Occipital lobe (tissue), 3 donors: ENCODE measurements at places on chromosomes 4 and X.

GRCh38 chr4:171813526-171814250, 484 bp downstream of the GALNTL6 start:
- DNase-seq = peak; percentile 31

DNA sequence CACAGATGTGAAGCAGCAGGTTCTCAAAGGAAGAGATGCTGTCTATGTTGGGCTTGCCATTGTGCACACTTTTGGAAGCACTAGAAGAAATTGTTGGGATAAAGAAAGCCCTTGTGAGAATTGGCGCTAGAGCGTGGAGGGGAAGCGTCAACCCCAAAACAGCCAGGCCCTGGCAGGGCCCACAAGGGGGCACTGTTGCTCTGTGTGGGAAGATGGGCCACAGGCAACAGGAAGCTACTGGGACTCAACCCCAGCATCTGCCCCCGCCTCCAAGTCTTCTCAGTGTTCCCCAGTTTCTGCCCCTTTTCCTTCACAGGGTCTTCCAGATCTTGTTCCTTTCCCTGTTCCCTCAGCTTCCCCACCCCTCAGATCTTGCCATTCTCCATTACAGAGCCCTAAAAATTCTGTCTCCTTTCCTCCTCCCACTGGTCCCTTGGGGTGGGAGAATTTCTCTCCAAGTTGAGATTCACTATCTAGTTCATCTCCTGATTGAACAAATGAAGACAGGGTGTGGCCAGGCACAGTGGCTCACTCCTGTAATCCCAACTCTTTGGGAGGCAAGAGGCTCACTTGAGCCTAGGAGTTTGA, 85.5 kb downstream of the STARD8 start:
- no peak for DNase-seq

GRCh38 chr4:8322794-8323704, 53.5 kb downstream of the HTRA3 start:
- DNase-seq = no peak

DNA sequence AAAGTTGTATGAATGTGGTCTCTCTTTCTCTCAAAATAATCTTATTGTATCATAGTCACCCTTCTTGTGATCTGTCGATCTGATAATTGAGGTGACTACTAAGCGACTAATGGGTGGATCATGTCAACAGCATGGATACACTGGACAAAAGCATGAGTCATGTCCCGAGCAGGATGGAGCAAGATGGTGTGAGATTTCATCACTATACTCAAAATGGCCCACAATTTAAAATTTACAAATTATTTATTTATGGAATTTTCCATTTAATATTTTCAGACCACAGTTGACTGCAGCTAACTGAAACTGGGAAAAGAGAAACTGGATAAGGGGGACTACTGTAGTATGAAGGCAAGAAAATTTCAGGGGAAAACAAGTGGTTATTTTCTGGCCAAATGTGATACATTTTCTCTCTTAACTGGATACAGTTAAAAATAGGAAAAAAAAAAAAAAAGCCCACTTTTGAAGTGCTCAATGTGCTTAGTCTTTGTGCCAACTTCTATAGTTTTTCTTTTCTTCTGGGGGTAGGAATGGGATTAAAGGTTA, 25.3 kb downstream of the FAM241A start:
- DNase-seq = no peak

- DNase-seq = no peak
Measured at GRCh38 chr4:106806158-106806797, 229.8 kb downstream of the DKK2 start.

DNA sequence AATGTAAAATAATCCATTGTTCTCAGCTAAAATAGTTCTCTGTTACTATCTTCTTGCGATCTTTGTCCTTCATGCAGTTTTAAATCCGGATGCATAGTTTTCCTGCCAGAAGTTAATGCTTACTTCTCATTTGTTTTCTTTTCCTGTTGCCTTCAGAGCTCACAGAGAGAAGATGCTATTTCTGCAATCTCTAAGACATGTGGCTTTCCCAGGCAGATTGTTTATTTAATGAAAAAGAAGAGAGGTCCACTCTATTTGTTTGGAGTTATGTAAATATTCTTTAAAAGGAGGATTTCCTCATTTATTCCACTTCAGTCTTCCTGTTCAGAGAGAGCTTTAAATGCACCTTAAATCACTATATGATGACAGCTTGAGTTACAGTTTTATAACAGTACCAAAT, 39.3 kb upstream of the HPGD start:
- DNase-seq = no peak

DNA sequence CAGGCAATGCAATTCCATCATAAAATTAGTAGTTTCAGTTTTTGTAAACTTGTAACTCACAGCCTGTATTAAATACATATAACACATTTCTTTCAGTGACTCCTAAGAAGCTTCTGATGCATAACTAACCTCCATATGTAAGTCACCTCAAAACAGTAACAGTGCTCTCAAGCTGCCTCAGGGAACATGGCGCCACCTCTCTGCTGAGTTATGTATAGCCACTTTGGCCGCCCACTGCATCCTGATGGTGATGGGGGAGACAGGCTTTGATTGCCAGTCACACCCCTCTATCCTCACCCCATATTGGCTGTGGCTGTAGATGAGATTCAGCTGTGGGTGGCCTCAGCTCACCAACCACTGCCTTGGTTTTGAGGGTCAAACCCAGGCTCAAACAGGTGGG, 54.3 kb downstream of the LRBA start:
- no peak for DNase-seq

- DNase-seq = no peak
Measured at GRCh38 chrX:9961750-9962149, 5.4 kb upstream of the CLDN34 start.

GRCh38 chr4:61872983-61873382, 672.9 kb downstream of the ADGRL3 start:
- no peak for DNase-seq

- no peak for DNase-seq
Measured at GRCh38 chr4:24434241-24434640, 150.1 kb downstream of the DHX15 start.

DNA sequence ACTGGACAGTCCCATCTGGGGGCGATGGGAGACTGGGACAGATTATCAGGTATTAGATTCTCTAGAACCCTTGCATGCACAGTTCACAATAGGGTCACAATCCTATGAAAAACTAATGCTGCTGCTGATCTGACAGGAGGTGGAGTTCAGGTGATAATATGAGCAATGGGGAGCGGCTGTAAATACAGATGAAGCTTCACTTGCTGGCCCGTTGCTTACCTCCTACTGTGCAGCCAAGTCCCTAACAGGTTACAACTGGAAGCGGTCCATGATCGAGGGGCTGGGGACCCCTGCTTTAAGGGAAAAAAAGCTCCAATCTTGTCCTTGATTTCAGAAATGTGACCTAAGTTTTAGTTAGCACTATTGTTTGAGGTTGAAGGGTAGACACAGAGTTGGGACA, 175.2 kb downstream of the ZNF330 start:
- no peak for DNase-seq

GRCh38 chr4:76823495-76823894, 74.4 kb downstream of the SOWAHB start:
- DNase-seq = no peak

DNA sequence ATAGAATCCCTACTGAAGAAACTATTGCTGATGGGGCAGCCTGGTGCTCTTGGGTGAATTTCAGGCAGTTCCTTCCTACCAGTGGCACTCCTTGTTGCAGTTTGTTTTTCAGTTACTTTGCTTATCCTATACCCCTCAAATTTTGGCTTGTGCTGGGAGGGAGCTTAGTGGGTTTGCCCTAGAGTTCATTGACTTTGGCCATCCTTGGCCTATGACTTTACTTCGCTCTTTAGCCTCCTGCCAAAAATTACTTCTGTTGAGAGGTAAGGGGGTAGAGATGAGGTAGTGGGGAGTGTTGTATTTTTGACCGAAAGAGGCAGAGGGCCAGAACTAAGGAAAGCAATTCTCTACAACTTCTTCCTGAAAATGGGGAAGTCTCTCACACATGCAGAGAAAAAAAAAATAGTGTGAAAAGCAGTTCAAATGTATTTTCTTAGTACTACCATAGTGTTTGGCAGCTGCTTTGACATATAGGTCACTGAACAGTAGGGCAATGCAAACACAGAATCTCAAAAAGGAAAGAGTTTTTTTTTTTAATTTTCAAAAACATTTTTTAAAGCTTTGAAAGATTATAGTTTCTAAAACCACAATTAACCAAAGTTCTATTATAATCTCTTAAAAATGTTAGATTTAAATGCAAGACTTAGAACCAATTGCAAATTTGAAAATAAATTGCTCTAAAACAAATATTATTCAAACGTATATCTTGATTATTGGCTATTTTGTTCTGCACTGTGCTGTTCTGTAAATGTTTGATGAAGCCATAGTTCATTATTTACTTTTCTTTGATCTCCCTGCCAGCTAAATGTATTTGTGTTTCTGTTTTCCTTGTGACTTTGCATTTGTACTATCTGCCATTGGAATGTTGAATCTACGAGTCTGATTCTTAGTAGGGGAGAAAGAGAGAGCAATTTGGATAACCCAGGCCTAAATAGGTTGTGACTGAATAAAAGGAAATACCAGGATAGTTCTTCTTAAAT, 73.6 kb downstream of the DCK start:
- no peak for DNase-seq

DNA sequence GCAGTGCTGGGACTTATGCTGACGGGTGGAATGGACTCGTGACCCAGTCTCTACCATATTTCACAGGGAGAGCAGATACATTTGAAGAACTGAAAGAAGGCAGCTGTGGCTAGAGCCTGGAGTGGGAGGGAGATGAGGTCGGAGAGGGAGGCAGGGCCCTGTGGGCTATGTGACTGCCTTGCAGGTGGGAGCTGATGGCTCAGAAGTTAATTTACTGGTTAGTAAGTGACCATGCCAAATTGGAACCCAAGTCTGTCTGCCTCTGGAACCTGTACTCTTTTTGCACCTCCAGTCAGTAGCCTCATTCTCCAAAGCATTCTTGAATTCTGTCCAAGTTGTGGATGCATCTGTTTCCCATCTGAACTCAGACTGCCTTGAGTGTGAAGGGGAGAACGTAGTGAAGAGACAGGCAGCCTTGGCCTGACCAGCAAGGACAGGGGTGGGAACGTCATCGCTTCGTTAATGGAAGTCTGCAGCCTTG, 92.3 kb downstream of the REPS2 start:
- no peak for DNase-seq

DNA sequence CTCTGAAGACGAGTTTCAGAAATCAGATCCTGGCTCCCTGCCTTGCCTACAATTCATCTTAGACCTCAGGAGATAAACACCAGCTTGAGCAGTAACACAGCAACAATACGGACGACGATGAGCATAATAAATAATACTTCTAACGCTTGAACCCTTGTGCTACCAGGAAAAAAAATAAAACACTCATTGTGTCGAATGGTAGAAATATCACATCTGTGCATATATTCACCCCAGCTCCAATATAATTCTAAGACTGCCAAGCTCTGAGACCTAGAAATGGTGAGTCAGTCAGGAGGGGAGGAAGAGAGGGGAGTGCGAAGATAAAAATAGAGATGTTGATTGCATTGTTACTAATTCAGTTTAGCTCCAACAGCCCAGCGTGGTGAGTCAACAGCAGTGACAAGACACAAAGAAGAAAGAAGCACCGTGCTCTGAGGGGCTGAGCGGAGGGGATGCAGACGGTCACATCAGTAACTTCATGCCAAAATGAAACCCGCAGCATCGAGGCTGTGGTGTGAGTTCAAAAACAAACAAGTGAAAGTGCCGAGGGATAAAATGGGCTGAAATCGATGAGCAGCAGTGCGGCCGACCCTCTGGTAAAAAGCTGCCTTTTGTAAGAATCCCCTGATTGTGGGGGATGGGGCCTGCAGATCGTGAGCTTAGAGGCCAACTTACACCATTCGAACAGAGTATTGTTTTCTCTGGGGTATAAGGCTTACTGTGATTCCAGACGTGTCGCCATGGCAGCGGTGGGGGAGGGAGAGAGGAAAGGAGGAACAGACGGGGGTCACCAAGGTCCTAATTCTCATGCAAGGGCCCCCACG, 150.4 kb downstream of the MGST2 start:
- peak; percentile 42 for DNase-seq

GRCh38 chrX:32045149-32045548, 973.3 kb upstream of the FTHL17 start:
- no peak for DNase-seq

GRCh38 chr4:121784975-121785374, 16.1 kb upstream of the EXOSC9 start:
- DNase-seq = no peak

DNA sequence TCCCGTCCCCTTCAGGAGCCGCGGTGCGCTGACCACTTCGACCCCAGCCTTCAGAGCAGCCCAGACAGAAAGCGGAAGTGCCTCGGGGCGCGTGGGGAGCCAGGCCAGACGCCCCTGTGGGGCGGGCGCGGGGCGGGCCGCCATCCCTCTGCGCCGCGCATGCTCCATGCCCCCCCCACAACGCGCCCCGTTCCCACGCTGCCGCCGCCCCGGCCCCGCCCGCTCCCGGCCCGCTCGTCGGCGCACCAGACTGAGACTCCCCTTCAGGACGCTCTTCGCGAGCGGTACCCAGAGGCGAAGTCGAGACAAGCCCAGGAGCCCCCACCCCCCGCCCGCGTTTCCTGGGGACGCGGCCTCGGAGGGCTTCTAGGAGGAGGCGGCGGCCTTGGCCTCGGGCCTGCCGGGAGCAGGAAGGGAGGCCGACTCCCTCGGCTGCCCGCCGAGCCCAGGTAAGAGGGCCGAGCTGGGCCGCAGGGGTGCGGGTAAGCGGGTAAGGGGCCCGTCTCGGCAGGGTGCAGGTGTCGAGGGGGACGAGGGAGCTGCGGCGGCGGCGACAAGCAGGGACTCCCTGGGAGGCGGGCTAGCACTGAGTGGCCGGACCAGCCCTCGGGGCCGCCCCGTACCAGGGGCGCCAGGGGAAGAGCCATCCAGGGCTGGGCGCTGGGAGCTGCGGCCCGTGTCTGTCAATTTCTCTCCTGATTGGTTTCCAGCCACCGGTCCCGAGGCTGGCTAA, at the start of gene ZFP92:
Gene ZFP92, plus strand, starts transcription at position 218 of the 733 bp plus-strand sequence. CDS start 6,851 bp downstream, outside the sequence.
- no peak for DNase-seq

GRCh38 chr4:145302725-145303124, 122.3 kb upstream of the OTUD4 start:
- DNase-seq = no peak

GRCh38 chr4:169774466-169775445, 17.0 kb upstream of the HPF1 start:
- no peak for DNase-seq

DNA sequence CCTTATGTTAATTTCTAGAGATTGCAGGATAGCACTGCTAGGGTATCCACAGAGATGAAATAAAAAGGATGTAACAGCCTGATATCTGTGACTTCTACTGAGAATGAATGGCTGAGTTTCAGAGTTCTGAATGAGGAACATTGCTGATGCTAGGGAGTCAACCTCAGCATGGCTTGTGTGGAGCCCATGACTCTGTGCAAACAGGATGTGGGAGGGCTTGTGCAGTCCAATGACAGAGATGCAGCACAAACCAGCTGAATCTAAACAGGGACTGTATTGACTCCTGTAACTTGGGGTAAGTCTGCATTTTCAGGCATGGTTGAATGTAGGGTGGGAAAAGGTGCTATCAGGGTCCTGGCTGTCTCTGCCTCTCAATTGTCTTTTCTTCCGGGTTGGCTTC, 5.3 kb upstream of the RASL11B start:
- DNase-seq = no peak

- DNase-seq = no peak
Measured at GRCh38 chr4:9988363-9988749, 32.9 kb downstream of the SLC2A9 start.
